ENCODE measurements at places on chromosomes 13 and 19. TPM values are rescaled to one million over a fixed set of nuclear protein-coding genes. Genes with fewer than 3 reads are reported as not detected.

GRCh38 chr19:296476-297225, 5.4 kb upstream of the PLPP2 start:
- no peaks in the 10 kb centered on the region for H3K36me3 ChIP-seq
- H3K4me1 ChIP-seq = no peaks in the 10 kb centered on the region
- no peaks in the 10 kb centered on the region for H3K27me3 ChIP-seq
- no peak overlapping the region for H3K4me3 ChIP-seq
- no peak overlapping the region for H3K27ac ChIP-seq

DNA sequence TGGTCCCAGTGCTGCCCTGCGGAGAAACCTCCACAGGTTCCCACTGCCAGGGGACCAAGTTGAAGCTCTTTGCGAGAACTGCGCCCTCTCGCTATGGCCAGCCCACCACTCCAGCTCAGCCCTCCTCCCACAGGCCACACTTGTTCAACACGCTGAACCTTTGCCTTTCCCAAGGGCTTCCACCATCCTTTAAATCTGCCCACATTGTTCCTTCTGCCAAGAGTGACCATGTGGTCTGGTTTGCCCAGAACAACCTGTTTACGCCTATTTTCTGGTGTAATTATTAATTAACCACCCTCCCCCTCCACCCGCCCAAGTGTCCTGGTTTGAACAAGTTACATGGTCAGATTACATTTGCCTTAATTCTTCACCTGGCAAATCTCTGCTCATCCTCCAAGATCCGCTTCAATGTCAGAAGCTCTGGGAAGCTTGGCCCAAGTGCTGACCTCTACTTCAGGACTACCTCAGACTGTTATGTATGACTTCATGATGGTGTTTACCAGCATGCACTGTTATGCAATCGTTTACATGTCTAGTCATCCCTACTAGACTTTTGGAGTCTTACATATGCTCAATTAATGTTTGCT, 12.0 kb upstream of the USP12 start:
- peaks cover 61% of the 10 kb centered on the region for H3K4me1 ChIP-seq
- no peaks in the 10 kb centered on the region for H3K27me3 ChIP-seq
- no peak for DNase-seq
- no peak overlapping the region for H3K4me3 ChIP-seq

GARIN5A gene
- 3.7 TPM for total RNA-seq

CNMD gene
- not detected for total RNA-seq

TSHZ3 gene
- total RNA-seq = not detected
